ENCODE measurements at places on chromosomes 5 and 9.

DNA sequence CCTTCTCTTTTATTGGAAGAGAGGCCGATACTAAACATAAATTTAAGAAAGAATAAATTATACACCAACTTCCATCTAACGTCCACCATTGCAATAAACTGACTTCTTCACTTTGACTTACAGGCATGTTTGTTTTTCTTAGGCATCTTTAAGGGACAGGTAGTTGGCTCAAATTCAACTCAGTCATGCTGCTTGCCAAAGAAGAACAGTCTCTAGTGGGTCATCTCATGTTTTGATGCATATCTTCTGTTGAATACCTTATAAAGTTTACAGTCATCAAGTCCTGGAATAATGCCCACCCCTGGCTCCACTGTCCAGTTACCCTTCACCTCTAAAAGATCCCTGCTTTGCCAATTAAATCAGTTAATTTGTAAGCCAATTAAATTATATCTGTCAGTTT, 328.2 kb upstream of the GRAMD2B start:
- DNase-seq, result no peak

- DNase-seq, result no peak
Observed at GRCh38 chr5:56323505-56323904, 90.4 kb upstream of the ANKRD55 start.

GRCh38 chr9:77865385-77866047, 166.1 kb downstream of the GNAQ start:
- DNase-seq, result no peak

DNA sequence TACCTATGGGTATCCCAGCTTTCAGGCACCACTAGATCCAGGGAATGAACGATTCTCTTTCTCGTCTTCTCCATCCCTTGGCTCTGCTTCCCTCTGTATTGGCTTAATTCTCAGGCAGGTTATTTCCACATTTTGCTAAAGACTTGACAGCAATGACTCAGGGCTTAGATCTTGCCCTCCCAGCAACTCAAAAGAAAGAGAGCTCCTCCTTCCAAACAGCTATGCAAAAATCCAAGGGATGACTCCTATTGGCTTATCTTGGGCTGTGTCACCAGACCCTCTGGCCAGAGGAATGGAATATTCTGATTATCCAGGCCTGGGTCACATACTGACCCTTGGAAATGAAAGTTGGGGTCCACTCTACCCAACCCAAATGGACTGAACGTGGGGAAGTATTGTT, 270.2 kb downstream of the NTRK2 start:
- no peak for DNase-seq
